ENCODE measurements at places on chromosomes 1 and 21.

GRCh38 chr1:53554592-53555305, 95.5 kb downstream of the DMRTB1 start:
- no peak for DNase-seq

DNA sequence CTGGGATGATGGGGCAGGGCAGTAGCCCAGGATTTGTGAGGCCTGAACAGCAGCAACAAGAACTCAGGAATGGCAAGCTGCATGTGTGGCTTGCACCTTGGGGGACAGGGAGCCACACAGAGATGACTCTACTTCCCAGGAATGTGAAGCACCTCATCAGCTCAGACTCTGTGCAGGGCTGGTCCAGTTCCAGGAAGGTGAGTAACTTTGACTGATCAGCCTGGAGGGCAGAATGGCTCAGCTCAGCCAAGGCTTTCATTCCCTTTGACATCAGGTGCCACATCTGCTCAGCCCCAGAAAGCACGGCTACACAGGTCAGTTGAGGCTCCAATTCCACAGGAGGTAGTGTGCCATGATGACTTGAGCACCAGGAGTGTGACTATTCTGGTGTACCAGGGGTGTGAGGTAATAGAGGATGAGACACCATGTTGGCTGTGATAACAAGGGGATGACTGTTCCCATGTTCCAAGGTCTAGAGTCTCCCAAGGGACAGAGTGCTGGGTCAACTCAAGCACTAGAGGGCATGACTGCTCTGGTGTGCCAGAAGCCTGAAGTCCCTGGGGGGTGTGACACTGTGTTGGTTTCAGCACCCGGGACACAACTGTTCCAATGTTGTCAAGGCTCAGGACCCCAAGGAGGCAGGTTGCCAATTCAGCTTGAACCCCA, 625.8 kb upstream of the ADGRL2 start:
- DNase-seq: no peak

GRCh38 chr1:155326631-155327037, 5.9 kb downstream of the RUSC1 start:
- DNase-seq: no peak

GRCh38 chr1:70101231-70101630, 104.1 kb downstream of the LRRC40 start:
- no peak for DNase-seq

DNA sequence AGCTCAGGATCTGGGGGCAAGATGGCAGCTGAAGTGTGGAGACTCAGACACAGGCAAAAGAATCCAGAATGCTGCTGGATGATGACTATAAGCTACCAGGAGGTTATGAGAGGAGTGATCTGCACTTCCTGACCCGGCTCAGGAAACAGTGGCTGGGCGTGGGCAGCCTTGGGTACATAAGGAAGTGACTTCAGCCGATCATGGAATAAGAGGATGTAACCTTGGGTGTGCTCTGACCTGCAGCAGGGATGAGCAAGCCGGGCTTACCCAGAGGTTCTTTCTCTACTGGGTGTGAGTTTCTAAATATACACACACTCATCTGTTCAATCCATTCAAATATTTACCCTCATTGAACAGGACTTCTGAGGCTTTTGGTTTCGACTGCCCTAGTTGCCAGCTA, 62.7 kb downstream of the CD34 start:
- no peak for DNase-seq

DNA sequence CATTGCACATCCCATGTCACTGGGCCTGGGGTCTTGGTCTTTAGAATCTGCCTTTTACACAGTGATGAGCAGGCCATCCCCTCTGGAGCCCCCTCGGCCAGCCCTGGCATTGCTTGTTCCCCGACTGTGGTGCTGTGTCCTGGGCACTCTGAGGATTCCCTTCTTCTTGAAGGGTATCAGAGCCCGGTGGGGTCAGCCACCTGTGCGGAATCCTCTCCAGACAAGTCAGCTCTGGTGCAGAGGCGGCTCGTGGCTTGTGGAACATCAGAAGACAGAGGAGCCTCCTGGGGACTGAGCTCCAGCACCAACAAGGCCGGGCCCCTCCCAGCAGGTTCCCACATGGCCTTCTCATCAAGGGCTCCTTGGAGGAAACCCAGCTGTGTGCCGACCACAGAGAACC, 57.9 kb upstream of the AJAP1 start:
- DNase-seq: no peak

GRCh38 chr1:14298806-14299205, 299.7 kb upstream of the KAZN start:
- no peak for DNase-seq

- no peak for DNase-seq
Observed at GRCh38 chr1:184424945-184425344, 38.1 kb downstream of the C1orf21 start.

DNA sequence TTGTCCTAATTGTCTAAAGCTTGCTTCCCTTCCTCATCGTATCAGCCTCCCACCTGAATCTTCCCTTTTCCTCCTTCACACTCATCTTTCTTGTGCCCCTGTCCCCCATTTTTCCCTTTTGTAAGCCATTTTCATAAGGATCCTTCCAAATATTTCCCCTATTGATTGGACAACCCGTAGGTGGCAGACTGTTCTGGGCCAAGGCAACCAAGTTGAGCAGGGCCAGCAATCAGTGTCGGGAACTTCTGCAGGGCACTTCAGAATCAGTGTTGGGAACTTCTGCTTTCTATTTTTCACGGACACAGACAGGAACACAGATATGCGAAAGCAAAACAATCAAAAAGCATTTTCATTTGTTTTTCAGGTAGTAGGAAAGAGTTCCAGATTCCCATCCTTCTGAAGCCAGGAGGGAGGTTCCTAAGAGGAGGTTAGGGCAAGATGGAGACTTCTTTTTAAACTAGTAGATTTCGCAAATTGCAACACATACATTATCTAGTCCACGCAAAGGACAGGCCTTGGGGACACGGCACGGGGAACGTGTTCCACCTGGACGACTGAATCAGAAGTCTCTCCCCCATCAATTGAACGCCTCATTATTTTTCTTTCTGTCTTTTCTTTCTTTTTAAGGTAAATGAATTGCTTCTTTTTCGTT, 691 bp upstream of the MPZL1 start:
- no peak for DNase-seq

DNA sequence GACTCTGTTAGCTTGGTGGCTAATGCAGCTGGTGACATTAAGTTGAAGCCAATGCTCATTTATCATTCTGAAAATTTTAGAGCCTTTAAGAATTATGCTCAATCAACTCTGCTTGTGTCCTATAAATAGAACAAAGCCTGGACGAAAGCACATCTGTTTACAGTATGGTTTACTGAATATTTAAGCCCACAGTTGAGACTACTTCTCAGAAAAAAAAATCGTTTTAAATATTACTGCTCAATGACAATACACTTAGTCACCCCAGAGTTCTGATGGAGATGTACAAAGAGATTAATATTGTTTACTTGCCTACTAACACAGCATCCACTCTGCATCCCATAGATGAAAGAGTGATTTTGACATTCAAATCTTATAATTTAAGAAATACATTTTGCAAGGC, 79.6 kb downstream of the NEGR1 start:
- DNase-seq: no peak

DNA sequence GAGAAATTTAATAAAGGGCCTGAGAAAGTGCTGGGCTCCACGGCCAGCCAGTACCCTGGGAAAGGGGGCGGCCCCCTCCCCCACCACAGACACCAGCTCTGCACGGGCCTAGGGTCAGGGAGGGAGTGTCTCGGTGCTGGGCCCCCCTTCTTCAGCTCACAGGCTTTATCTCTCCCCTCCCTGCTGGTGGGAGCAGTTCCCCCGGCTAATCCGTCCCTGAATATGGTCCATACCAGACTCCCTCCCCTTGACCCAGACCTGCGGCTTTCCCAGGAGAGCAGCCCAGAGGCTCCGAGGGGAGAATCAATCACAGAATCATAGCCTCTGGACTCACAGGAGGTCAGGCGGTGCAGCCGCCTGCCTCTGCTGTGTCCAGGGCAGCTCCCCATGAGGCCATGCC, 26.0 kb upstream of the RSPO1 start:
- DNase-seq: no peak

- no peak for DNase-seq
Observed at GRCh38 chr1:165854101-165854845, 26.9 kb downstream of the UCK2 start.

DNA sequence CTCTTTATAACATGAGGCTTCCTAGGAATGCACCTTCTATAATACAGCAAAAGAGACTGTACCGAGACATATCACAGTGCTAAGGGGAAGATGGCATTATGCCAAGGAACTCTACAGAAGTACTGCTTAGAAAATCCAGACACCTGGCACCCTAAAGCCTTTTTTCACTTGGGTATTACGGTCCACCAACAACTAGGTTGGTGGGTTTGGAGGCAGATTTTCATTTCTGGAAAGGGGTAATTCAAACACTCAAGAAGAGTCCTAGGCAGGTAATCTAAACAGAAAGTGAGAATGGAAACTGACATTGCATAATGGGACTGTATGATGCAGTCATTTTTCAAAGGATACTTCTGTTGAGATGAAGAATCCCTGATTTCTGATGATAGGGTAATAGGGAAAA, 19.6 kb downstream of the SCMH1 start:
- DNase-seq: no peak

DNA sequence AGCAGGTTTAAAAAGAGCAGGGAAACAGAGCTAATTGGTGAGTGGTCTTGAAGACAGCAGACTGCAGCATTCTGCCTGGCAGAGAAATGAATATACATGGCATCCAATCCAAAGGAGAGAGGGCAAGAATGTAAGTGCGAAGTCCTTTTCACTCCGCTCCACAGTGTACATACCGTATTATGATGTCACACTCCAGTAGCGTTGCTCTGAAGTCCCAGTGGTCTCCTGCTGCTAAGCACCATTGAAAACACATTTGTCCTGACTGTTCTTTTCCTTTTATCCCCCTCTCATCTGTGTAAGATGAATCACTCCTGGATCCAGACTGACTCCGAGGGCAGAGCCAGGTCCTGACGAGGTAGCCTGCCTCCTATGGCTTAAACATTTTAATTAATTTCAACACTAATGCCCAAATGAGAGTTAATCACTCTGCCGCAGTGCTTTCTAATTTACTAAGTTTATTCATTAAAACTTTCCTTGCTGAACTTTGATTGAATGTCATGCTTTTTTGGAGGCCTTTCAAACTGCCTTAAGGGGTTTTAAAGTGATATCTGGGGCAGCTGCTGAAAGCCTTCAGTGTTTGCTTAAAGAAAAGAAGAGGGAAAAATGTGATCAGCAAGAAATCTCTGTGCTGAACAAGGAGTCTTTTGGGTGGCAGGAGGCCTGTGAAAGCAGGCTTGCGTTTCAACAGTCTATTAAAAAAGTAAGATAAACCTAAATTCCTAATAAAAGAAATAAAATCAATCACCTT, 227.2 kb downstream of the ATG4C start:
- DNase-seq: no peak

GRCh38 chr1:228852024-228852423, 116.7 kb downstream of the RHOU start:
- no peak for DNase-seq

GRCh38 chr1:71372496-71372895, 291.7 kb upstream of the ZRANB2 start:
- no peak for DNase-seq

DNA sequence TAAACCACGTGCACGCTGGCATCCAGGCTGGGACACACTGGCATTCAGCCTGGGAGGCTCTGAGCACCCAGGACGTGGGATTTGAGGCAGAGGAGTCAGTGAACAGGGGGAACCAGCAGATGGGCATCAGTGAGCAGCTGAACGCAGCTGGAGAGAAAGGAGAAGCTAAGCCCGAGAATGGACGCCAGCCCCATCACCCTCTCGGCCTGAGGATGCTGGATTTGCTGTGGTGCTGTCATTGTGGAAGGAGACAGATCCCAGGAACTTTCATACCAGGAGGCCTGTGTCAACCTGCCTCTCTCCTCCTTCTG, 132.8 kb downstream of the PGBD5 start:
- no peak for DNase-seq

DNA sequence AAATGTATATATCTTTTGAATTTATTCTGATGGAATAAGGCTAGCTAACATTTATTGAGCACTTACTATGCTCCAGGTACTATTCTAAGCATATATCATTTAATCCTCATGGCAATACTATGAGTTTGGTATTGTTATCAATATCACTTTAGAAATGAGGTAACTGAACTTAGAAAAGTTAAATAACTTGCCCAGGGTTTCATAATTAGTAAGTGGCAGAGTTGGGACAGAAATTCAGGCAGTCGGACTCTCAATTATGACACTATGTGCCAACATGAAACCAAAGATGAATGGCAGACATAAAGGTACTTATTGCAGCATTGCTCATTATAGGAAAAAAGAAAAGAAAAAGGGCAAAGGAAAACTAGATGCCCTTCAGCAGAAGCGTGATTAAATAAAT, 48.2 kb downstream of the RAB3GAP2 start:
- DNase-seq: no peak

- DNase-seq: no peak
Observed at GRCh38 chr1:80656014-80656636, 1144.6 kb upstream of the ADGRL2 start.

GRCh38 chr1:165169028-165169427, 187.5 kb downstream of the LMX1A start:
- DNase-seq: no peak

DNA sequence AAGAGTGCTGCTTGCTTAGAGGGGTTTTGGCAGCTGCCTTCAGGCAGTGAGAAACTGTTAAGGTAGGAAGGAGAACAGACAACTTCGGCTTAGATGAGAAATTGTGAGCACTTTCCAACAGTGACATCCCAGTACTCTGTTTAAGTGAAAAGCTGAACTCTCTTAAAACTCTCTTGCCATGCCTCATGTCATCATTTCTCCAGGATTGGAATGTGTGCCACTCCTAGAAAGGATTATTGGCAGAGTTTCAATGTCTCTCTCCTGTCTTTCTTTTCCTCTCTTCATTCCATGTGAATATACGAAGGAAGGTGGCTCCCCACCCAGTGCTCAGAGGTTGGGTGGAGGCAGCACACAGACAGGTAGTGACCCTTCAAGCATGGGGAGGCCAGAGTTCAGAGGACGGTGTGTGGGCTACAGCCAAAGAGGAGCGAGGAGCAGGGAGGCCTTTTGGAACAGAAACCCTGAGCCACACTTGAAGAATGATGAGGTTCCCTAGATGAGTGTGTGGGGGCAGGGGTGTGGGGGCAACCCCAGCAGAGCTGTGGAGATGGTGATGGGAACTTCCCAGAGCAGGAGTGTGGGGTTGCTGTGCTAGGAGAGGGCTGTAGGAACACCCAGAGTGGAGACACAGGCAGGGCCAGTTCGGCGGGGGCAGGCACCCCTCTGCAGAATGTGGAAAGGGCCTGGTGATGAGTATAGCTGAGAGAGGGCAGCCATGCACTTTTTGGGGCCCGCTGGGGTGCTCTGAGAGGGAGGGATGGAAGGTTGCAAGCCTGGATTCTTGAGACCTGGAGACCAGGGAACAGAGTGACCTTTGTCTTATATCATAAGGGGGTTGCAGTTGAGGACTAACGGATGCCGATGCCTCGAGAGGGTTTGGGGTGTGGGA, 58.8 kb downstream of the GALNT2 start:
- no peak for DNase-seq

All from T-helper 9 cell (primary cell).